Activated CD4-positive, alpha-beta memory T cell treated with anti-CD3 and anti-CD28 coated beads, Interleukin-2, amount 10 ng/mL, durations not matched to agents 7 days and 5 days (primary cell): ENCODE measurements at places on chromosomes 12 and 14. TPM values are rescaled to one million over a fixed set of nuclear protein-coding genes. Genes with fewer than 3 reads are reported as not detected.

GRCh38 chr12:49907352-49907751 lies 3.7 kb upstream of the FAIM2 start:
- DNase-seq = no peak
- peaks cover 8% of the 10 kb centered on the region for H3K27me3 ChIP-seq
- H3K36me3 ChIP-seq = no peaks in the 10 kb centered on the region
- H3K4me1 ChIP-seq = peaks cover 20% of the 10 kb centered on the region

GRCh38 chr14:59130462-59130861 lies 58.0 kb upstream of the DAAM1 start:
- H3K27me3 ChIP-seq = peaks cover 16% of the 10 kb centered on the region
- no peaks in the 10 kb centered on the region for H3K4me1 ChIP-seq
- no peak overlapping the region for H3K4me3 ChIP-seq
- H3K36me3 ChIP-seq = no peaks in the 10 kb centered on the region

DNA sequence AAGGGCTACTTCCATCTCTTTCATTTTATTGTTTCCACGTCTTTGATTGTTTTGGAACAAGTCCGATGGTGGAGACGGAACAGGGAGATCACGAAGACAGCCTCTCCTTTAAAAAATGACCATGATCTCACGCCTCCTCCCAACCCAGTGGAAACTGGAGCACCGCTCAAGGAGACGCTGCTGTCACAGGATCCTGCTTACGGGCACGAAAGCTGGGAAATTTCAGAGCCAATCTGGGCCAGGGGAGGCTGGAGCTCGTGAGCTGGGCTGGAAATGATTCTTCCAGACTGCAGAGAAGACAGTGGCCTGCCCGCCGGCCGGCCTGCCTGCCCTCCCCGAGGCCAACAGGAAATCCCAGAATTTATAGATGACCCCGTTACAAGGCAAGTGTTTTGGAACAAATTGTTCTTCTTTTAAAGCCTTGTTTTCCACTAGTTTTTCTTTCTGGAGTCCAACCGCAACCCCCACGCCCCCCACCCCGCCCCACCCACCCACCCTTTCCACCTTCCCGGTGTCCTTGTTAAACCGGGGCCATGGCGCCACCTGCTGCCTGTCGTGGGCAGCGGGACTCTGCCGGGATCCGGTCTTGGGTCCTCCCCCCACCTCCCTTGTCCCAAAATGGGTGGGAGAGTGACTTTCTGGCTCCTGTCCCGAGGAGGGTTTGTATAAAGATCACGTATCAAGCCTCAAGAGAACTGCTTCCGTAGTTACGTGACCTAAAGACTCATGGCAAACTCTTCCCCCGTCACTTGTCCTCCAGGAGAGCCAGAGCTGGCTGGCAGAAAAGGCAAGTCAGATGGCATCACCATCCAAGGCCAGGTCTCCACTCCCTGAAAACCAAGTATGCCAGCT lies 40.3 kb downstream of the MAP1LC3B2 start:
- no peak overlapping the region for H3K27ac ChIP-seq
- H3K27me3 ChIP-seq = peaks cover 5% of the 10 kb centered on the region
- H3K4me3 ChIP-seq = no peak overlapping the region
- peak; percentile 68 for DNase-seq

DNA sequence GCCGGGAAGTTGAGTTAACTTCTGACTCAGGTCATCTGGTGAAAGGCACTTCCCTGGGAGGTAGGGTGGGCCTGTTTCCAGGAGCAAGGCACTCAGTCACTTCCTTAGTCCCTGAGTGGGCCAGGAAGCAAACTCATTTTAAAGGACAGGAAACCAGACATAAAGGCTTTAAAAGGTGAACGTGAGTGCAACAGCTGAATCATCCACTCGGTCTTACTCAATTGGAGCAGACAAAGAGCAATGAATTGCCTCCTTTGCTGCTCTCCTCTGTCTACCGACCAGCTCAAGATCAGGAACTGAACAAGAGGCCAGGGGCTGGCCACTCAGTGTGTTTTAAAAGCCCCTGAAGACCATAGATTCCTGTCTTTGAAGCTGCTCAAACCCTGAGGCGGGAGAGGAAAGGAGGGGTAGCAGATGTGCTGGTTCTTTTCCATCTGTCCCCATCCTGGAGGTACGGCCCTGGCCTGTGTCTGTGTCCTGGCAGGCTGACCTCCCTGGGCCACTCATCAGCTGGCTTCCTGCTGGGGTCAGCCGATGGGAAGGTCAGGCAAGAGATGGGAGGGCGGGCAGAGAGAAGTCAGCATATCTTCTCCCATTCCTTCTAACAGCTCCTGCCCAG lies 148.9 kb downstream of the PPM1H start:
- H3K36me3 ChIP-seq = no peaks in the 10 kb centered on the region
- DNase-seq = no peak
- peaks cover 13% of the 10 kb centered on the region for H3K4me1 ChIP-seq

- peak overlapping the region; percentile 31 for H3K27ac ChIP-seq
- no peaks in the 10 kb centered on the region for H3K27me3 ChIP-seq
- no peak for DNase-seq
- peaks cover 81% of the 10 kb centered on the region for H3K36me3 ChIP-seq
- no peak overlapping the region for H3K4me3 ChIP-seq
These were observed 77.5 kb downstream of the ELK3 start for GRCh38 chr12:96271469-96272199.

GRCh38 chr12:91326058-91327027 lies 143.7 kb upstream of the DCN start:
- no peaks in the 10 kb centered on the region for H3K4me1 ChIP-seq
- H3K27ac ChIP-seq = no peak overlapping the region
- H3K27me3 ChIP-seq = peaks cover 4% of the 10 kb centered on the region
- H3K4me3 ChIP-seq = no peak overlapping the region
- H3K36me3 ChIP-seq = no peaks in the 10 kb centered on the region
- DNase-seq = peak; percentile 20

GRCh38 chr14:56205881-56206280 lies 87.7 kb downstream of the PELI2 start:
- no peak overlapping the region for H3K4me3 ChIP-seq
- no peaks in the 10 kb centered on the region for H3K27me3 ChIP-seq
- no peaks in the 10 kb centered on the region for H3K36me3 ChIP-seq

DNA sequence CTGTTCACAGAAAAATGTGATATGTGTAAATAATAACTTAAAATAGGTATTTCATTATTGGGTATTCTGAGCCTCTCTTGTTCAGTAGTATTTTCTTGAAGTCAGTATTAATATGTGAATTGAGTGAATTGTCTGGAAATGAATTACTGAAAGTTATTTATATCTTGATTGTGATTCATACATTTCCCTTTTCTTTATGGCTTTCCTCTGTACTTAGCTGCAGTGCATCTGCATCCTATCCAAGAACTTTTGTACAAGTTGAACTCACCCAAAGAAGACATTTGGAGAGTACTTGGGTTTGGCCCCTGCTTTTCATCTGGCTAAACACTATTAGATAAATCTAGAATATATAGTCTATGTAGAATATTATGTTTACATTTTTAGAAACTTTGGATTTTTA lies 326.0 kb downstream of the RAD51B start:
- H3K4me3 ChIP-seq = no peak overlapping the region
- peaks cover 2% of the 10 kb centered on the region for H3K4me1 ChIP-seq
- H3K27ac ChIP-seq = no peak overlapping the region
- H3K27me3 ChIP-seq = no peaks in the 10 kb centered on the region
- peaks cover 5% of the 10 kb centered on the region for H3K36me3 ChIP-seq

GRCh38 chr12:92046557-92047392 lies 98.9 kb downstream of the BTG1 start:
- peaks cover 71% of the 10 kb centered on the region for H3K4me1 ChIP-seq
- peaks cover 5% of the 10 kb centered on the region for H3K36me3 ChIP-seq
- no peaks in the 10 kb centered on the region for H3K27me3 ChIP-seq
- H3K4me3 ChIP-seq = peak overlapping the region; percentile 69
- no peak for DNase-seq

DNA sequence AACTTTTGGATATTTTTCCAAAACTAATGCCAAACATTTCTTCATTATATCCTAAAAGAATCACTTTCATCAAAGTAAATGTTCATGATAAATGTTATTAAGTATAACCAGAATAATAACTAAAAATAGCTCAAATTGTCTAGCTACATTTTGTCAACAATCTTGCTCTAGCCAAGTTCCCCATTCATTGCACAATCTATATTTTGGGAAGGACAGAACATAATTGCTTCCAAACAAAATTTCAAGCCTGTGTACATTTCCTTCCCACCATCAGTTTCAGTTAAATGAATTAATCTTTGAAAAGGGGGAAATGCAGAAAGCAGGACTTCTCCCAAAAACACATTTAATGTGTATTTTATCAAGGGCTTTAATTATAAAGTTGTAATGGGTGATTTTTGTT lies 98.0 kb upstream of the PLEKHG7 start:
- no peak overlapping the region for H3K27ac ChIP-seq
- no peak overlapping the region for H3K4me3 ChIP-seq
- DNase-seq = no peak
- peaks cover 16% of the 10 kb centered on the region for H3K4me1 ChIP-seq

DNA sequence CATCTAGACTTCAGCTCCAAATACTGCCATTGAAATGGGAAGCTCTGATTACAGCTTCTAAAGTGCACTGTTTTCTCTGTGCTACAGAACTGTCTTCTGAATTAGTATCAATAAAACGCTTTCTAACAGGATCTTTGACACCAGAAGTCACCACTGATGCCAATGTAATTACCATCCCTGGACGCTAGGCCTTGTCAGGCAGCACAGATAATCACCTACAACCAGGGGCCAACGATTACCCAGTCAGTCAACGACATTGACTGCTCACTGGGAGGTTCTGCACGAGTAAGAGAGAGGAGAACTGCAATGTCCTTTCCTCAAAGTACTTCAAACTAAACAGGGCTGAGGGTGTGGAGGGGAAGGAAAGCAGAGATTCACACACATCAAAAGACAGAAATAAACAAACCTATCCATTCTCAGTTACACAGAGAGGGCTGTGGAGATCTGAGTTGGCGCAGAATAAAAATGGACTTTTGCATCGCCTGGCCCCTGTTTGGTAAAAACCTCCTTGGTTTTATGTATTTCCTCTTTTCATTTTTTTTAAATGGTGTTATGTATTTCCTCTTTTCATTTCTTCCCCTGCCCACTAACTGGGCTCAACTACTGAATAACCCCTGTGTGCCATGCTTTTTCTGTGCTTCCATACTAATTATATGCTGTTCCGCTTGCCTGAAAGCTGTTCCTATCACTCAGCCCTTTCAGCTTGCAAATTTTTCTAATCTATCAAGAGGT lies 492.2 kb downstream of the APAF1 start:
- H3K27ac ChIP-seq = no peak overlapping the region
- DNase-seq = no peak
- no peaks in the 10 kb centered on the region for H3K4me1 ChIP-seq
- H3K27me3 ChIP-seq = no peaks in the 10 kb centered on the region
- no peaks in the 10 kb centered on the region for H3K36me3 ChIP-seq

- no peak overlapping the region for H3K27ac ChIP-seq
- no peaks in the 10 kb centered on the region for H3K36me3 ChIP-seq
- H3K27me3 ChIP-seq = no peaks in the 10 kb centered on the region
- no peaks in the 10 kb centered on the region for H3K4me1 ChIP-seq
- DNase-seq = no peak
These were observed 141.0 kb downstream of the PAH start for GRCh38 chr12:102776041-102776440.

DNA sequence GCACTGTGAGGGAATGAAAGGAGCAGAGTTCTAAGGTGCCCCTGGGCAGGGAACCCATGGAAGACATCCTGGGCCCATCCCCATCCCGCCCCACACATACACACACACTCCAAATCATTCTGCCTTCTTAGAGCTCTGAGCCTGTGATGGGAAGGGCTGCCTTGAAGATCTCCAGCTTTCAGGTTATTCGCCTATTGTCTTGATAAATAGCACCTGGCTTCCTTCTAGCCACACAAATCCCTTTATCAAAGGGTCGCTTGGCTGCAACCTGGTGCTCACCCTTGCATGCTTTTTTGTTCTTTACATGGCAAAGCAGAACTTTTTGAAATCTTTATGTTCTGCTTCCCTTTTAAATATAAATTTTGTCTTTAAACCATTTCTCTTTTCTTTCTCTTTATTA lies 112.2 kb upstream of the TMTC1 start:
- no peak overlapping the region for H3K4me3 ChIP-seq
- no peaks in the 10 kb centered on the region for H3K27me3 ChIP-seq
- no peaks in the 10 kb centered on the region for H3K36me3 ChIP-seq
- DNase-seq = no peak

DNA sequence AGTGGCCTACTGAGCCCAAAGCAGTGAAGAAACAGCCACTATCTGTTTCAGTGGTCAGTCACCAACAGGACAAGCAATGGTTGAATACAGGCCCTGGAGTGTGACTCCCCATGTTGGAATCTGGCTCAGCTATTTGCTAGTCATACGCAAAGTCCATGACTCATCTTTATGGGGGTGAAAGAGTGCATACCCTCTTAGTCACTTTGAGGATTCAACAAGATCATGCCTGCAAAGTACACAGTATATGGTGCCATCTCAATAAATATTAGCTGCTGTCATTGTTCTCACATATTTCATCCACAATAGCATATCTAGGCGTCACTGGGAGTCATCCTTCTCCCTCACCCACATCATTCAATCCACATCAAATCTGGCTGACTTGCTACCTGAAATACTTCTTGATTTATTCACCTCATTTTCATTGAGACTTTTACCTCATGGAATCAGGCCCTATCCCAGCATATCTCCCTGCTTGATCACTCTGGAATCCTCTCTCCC lies 26.4 kb upstream of the STAB2 start:
- no peaks in the 10 kb centered on the region for H3K36me3 ChIP-seq
- no peaks in the 10 kb centered on the region for H3K4me1 ChIP-seq
- H3K4me3 ChIP-seq = no peak overlapping the region
- H3K27me3 ChIP-seq = peaks cover 1% of the 10 kb centered on the region

- H3K4me1 ChIP-seq = peaks cover 3% of the 10 kb centered on the region
- peaks cover 4% of the 10 kb centered on the region for H3K36me3 ChIP-seq
- no peak overlapping the region for H3K27ac ChIP-seq
- no peak overlapping the region for H3K4me3 ChIP-seq
- no peak for DNase-seq
- no peaks in the 10 kb centered on the region for H3K27me3 ChIP-seq
These were observed 44.7 kb downstream of the INSM2 start for GRCh38 chr14:35578639-35579038.

DNA sequence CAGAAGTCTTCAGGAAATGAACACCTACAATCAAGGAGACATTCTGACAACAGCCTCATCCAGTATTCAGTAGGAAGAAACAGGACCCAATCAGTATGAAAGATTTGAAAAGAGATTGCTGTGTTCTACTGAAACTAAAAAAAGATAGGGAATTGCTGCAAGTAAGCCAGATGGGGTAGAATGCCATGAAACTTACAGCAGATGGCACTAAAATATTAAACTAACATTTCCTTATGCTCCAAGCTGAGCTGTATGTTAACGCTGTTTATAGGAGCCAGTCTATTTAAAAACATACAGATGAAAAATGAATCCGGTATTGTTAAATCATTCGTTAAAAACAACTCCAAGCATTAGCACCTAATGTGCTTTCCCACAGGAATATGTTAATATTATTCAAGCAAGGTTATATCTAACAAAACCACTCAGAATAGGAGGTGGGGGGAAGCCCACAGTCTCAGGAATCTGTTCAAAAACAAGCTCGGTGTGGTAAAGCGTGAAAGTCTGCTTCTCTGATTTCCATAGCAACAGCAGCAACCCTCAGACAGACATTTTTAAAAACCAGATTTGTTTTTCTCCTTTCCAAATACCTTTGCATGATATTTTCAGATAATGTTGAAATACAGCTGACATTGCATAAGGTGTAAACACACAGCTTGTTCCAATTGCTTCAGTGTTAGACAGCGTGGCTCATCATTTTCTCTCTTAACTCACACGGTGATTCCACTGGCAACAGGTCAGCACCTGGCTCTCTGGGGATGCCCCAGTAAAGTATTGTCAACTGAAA lies 131.4 kb upstream of the CCDC175 start:
- no peaks in the 10 kb centered on the region for H3K27me3 ChIP-seq
- DNase-seq = no peak
- H3K36me3 ChIP-seq = no peaks in the 10 kb centered on the region
- no peak overlapping the region for H3K27ac ChIP-seq
- no peak overlapping the region for H3K4me3 ChIP-seq

The NAP1L1 gene
- total RNA-seq = 524 TPM

The E2F7 gene
- 14.2 TPM for total RNA-seq

The RND1 gene
- total RNA-seq = 2.6 TPM

The SMCO2 gene
- 0.38 TPM for total RNA-seq

The KCNK10 gene
- total RNA-seq = not detected

The A2M gene
- total RNA-seq = not detected
